Fibroblast of skin of scalp (primary cell): ENCODE measurements at places on chromosomes 4 and X.

DNA sequence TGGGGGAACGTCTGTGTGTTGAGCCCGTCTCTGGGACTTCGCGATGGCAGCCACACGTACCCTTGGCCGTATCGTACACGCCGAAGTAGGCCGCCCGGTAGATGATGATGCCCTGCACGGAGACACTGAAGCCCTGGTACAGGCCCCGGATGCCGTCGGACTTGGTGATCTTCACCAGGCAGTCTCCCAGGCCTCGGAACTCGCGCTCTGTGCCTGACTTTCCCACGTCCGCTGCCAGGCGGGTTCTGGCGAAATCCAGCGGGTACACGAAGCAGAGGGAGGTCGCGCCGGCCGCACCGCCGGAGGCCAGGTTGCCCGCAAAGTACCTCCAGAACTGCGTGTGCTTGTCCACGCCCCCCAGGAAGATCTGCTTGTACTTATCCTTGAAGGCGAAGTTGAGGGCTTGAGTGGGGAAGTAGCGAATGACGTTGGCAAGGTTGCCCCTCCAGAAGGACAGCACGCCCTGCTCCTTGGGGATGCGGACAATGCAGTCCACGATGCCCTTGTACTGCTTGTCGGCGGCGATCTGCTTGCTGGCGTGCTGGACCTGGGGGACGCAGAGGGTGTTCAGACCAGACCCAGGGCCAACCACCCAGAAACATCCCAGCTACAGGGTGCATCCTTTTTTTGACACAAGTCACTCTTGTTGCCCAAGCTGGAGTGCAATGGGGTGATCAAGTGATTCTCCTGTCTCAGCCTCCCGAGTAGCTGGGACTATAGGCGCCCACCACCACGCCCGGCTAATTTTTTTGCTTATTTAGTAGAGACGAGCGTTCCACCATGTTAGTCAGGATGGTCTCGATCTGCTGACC lies 2.5 kb downstream of the SLC25A6 start:
- no peak for DNase-seq

GRCh38 chrX:134622056-134622812 lies 36.0 kb downstream of the PLAC1 start:
- peak; percentile 92 for DNase-seq

DNA sequence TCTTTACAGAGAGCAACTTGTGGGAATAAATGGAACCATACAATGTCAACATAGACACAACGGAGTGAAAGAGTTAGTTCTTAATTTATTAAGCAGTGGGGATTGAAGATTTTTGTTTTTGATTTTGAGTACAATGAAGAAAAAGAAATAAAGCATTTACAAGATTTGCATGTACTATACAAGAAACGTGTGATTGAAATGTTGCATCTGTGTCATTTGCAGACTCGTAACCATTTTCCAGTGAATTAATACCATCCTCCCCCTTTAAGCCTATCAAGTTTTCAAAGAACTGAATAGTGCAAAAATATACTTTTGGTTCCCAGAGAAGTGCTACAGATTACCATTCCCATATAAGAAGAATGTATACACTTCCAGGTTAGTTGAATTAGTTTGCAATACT lies 8.6 kb upstream of the KDR start:
- DNase-seq, result no peak

- DNase-seq, result no peak
Observed at GRCh38 chr4:519203-519651, 20.2 kb downstream of the PIGG start.

DNA sequence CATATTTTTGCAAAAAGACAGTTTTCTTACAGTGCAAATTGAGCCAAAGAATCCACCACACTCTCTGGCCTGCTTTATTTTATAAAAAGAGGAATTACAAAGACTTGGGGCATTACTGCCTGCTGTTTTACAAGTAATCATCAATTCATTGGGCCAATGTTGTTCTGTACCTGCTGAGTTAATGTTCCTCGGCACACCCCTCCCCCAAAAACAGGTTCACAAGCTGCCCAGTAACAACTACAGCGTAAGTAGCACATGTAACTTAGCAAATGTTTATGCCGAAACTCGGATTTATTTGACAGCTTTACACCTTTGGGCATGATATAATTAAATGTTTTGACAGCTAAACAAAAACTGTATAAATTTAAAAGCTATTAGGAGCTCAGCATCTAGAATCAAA lies 214.6 kb upstream of the MAB21L2 start:
- no peak for DNase-seq
